Non-pigmented ciliary epithelial cell (primary cell): ENCODE measurements at places on chromosomes 2 and 18.

- peak; percentile 40 for DNase-seq
Measured at GRCh38 chr2:231187736-231188505, 10.5 kb upstream of the ARMC9 start.

- no peak for DNase-seq
Measured at GRCh38 chr2:34705551-34706247, 1106.6 kb upstream of the FAM98A start.

DNA sequence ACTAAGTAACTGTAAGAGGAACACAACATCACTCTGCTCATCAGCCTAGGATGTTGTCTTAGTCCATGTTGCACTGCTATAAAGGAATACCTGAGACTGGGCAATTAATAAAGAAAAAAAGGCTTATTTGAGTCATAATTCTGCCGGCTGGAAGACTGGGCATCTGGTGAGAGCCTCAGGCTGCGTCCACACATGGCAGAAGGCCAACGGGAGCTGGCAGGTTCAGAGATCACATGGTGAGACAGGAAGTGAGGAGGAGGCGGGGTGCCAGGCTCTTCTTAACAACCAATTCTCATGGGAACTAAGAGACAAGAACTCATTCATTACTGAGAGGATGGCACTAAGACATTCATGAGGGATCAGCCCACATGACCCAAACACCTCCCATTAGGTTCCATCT lies 46.8 kb downstream of the EPG5 start:
- no peak for DNase-seq

DNA sequence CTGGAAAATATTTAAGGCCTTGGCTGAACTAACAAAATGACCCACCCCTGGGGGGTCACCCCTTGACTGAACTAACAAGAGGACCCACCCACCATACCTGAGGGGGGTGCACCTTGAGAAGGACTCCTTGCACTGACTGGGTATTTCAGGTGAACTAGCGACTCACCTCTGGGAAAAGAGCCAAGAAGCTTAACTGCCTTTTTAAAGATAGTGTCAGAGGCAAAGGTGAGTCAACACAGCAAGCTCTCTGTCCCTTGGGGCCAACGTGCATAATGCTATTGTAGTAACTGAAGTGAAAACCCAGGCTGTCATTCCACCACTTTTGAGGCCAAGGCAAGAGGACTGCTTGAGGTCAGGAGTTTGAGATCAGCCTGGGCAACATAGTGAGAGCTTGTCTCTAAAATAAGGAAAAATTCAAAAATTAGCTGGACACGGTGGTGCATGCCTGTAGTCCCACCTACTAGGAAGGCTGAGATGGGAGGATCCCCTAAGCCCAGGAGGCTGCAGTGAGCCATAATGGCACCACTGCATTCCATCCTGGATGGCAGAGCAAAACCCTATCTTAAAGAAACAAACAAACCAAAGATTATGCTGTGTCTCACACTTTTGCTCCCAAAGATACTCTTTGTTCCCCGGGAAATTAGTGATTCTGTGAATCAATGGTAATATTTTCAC lies 36.4 kb upstream of the ZCCHC2 start:
- peak; percentile 5 for DNase-seq
